Activated T-cell treated with anti-CD3 and anti-CD28 coated beads, Interleukin-2, amount 50 U/mL, for 72 hours (primary cell): ENCODE measurements at places on chromosomes 4 and X.
A peak's percentile ranks its signal among the peaks of the same experiment; 100 is the strongest.

GRCh38 chrX:47563801-47564315 lies 2.9 kb downstream of the ARAF start:
- no peak for DNase-seq

- no peak for DNase-seq
Observed at GRCh38 chr4:184019667-184020623, 114.8 kb downstream of the STOX2 start.

- DNase-seq, result no peak
Observed at GRCh38 chr4:2689114-2689513, 67.0 kb downstream of the TNIP2 start.

DNA sequence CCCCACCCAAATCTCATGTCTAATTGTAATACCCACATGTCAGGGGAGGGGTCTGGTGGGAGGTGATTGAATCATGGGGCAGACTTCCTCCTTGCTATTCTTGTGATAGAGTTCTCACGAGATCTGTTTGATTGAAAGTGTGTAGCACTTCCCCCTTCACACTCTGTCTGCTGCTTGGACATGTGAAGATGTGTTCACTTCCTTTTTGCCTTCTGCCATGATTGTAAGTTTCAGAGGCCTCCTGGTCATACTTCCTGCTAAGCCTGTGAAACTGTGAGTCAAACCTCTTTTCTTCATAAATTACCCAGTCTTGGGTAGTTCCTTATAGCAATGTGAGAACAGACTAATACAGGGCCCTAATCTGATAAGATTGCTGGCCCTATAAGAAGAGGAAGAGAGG lies 1514.8 kb downstream of the RPA4 start:
- no peak for DNase-seq

GRCh38 chr4:28883211-28883610 lies 1837.0 kb upstream of the PCDH7 start:
- DNase-seq, result no peak

DNA sequence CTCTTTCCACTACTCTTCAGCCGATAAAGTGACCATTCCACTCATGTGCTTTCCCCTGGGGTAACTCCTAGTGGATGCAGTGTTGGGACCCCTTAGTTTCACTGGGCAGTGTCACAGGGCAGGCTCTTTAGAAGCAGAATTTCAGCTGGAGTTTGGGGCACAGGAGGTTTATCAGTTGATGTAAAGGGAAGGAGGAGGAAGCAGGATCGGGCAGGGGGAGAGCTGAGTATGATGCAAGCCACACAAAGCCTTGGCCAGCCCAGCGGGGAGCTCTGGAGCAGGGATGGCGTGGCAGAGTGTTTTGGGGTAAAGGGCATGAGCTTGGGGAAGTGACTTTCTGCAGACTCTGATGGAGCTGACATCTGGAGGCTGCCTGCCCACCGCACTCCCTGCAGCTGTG lies 19.3 kb downstream of the WDR13 start:
- DNase-seq, result no peak

- no peak for DNase-seq
Observed at GRCh38 chr4:145736241-145736831, 56.4 kb downstream of the C4orf51 start.

GRCh38 chr4:113979905-113980615 lies 613 bp upstream of the ARSJ start:
- no peak for DNase-seq

GRCh38 chr4:54392479-54392878 lies 163.4 kb downstream of the PDGFRA start:
- DNase-seq, result no peak

- DNase-seq, result no peak
Observed at GRCh38 chr4:23374259-23374658, 515.6 kb downstream of the PPARGC1A start.

DNA sequence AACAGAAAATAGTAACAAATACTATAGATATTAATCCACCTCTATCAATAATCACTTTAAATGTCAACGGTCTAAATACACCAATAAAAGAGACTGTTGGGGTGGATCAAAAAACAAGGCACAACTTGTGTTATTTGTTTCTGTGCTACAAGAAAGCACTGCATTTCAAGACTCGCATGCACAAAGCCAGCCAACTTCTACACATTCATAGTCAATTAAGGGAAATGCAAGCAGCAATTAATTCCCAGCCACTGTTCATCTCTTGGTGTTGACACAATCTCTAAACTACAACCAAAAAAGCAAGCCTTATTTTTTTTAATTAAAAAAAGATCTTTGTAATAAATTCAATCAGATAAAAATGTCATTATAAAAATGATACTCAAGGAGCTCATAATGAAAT lies 67.6 kb downstream of the JAKMIP1 start:
- no peak for DNase-seq

- DNase-seq, result no peak
Observed at GRCh38 chr4:152289541-152289940, 246.4 kb downstream of the FBXW7 start.

DNA sequence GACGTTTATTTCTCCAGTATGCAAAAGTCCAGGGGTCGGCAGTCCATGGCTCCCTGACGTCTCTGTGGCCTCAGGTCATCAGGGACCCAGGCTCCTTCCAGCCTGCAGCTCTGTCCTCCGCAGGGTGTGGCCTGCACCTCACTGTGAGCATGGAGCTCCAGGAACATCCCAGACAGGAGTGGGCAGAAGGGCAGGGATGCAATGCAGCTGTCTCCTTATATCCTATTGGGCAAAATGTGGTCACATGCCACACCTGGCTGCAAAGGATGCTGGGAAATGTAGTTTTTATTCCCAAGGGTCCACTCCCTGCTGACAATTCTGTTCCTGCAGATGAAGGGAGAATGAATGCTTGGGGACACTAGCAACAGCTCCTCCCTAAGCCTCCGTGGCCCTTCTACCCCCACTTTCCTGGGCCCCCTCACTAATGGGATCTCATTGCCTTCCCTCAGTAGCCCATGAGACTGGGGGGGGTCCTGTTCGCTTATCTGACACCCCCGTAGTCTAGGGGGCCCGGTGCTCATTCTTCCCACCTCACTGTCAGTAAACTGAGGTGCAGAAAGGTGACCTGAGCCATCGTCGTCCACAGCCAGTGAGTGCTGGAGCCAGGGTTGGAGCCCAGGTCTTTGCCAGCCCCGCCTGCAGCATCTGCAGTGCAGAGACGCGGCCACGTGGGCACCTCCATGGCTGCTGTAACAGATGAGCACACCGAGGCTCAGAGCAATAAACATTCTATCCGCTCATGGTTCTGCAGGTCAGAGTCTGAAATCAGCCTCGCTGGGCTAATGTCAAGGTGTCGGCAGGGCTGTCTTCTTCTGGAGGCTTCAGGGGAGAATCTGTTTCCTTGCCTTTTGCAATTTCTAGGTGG lies 5.9 kb upstream of the GRPEL1 start:
- peak; percentile 30 for DNase-seq

DNA sequence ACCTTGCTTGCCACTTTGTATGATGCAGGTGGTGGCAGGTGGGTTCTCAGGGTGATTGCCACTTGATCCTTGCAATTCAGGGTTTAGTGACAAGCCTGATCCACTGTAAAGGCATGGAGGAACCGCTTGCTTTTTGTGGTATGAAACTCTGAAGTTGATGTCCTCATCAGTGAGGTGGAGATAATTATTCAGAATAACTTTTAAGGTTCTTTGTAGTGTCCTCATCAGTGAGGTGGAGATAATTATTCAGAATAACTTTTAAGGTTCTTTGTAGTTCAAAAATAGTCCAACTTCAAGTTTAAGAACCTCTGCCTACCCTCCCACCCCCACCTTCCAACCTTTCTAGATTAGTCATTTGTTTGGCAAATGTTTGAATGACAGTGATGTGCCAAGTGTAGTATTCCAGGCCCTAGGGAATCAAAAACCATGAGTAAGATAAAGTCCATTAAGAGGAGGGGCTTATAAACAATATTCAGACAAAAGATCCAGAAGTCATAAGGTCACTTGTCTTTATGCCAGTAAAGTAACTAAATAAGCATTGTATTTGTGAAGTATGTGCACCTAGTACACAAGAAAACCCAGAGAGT lies 51.2 kb downstream of the DCUN1D4 start:
- DNase-seq, result no peak

GRCh38 chrX:137431693-137432488 lies 134.0 kb upstream of the ZIC3 start:
- no peak for DNase-seq

DNA sequence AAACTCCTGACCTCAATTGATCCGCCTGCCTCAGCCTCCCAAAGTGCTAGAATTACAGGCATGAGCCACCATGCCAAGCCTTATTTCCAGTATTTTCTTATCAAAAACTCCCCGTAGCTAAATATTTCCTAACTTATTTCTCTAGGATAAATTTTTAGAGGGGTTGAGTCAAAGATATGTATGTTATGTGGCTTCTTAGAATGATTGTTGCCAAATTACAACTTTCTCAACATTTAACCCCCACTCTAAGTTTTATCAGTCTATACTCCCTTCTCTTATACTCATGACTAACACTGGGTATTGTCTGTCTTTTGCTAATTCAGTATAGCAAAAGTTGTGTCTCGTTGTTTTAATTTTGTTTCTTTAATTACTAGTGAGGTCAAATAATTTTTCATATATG lies 187.7 kb upstream of the LNX1 start:
- no peak for DNase-seq

- no peak for DNase-seq
Observed at GRCh38 chr4:91198951-91199350, 1071.8 kb downstream of the CCSER1 start.

- DNase-seq, result no peak
Observed at GRCh38 chrX:112761242-112762207, 79.1 kb downstream of the AMOT start.

DNA sequence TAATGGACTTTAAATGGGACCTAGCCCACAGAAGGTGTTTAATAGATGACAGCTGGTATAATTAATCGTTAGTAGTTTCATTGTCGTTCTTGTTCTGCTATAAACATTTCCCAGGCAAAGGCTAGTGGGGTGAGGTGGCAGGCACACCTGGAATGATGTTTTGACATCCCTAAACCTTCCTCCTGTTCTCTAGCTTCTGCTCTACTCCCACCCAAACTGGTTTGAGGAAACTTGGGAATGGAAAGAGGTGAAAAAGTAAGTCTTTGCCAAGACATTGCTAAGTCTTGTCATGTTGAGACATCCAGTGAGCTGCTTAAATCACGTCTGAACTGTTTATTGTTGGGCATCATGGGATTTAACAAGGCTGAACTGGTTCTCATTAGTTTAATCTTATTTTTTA lies 37.5 kb downstream of the CHRNA9 start:
- no peak for DNase-seq

DNA sequence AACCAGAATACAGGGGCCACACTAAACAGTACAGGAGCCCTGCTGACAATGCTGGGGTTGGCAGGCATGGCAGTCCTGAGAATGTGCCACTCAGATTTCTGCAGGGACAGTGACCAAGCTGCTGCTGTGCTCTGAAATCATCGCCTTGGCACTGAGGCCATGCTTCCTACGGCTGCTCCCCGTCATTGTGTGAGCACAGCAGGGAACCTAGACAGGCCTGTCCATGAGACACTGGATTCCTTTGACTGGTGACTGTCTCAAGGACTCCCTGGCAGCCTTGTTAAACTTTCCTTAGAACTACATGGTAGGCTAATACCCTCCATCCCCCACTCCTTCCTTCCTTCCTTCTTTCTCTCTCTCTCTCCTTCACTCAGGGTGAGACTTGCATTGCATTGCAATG lies 111.4 kb downstream of the LUZP4 start:
- DNase-seq, result no peak

DNA sequence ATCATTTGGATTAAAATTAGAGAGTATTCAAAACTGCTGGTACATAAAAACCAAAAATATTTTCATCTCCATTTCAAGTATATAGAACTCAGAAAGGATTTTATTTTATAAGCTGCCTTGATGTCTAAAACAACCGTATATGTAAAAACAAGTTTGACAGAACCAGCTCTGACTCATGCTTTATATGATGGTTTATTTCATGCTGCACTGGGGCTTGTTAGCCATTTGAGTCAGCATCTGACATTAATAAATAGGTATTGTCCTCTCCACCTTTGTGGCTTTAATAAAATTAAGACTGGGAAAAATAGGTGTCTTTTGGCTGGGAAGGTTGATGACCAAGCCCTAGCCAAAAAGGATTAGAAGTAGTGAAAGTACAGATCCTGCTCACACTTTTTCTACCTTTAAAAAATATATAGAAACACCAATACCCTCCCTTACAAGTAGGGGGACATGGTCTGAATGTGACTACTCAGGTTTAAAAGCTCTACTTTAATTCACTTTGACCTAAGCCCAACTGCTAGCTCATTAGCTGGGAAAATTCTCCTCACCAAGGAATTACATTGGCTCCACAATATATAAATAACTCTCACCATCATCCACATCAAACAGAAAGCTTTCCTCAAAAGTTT lies 228.1 kb downstream of the ADAMTS3 start:
- no peak for DNase-seq

DNA sequence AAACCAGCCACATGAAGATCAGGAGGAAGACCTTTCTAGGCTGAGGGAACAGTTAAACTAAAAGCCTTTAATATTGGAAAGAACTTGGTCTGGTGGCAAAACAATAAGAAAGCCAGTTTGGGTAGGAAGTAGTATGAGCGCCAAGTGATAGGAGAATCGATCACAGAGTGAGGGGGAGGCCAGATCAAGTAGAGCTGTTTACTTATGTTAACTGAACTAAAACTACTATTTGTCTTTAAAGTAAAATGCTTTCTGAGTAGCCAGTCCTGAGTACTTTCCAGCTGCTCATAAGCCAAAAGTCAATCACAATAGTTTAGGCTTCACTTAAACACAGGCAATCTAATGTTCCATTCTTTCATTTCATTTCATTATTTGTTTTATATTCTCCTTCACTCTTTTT lies 62.8 kb upstream of the RPA4 start:
- DNase-seq, result no peak

DNA sequence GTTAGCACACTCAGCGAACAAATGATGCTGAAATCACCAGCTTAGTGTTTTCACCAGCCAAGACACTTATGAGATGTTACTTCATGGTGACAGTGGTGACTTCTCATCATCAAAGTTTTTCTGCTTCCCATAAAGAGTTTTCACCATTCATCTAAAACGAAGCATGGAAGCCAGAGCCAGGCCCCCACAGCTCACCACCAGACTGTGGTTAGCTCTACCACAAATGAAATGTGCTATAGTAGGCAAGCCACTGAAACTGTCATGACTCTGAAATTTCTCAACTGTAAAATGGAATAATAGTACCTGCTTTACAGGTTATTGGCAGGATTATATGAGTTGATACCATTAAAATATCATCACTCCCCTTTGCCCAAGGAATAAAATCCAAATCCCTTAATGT lies 56.4 kb upstream of the HHIP start:
- no peak for DNase-seq

DNA sequence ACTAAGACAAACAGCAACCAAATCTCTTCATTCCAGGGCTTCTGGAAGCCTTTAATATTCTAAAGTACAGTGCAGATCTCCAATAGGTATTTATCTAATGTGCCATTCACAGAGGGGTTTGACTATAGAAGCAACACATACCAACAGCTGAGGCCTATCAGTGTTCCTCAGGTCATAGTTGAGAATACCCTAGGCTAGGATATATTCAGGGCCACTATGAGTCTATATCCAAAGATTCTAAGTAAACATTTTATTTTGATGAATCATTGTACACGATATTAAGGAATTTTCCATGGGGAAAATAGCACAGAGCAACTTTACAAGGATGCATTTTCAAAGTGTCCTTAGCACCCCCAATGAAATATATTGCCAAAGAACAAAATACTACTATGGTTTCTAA lies 9.7 kb downstream of the SMIM10 start:
- no peak for DNase-seq

- DNase-seq, result no peak
Observed at GRCh38 chrX:13279279-13280018, 40.4 kb downstream of the ATXN3L start.
